ENCODE measurements at places on chromosomes 12 and 14. TPM values are rescaled to one million over a fixed set of nuclear protein-coding genes. Genes with fewer than 3 reads are reported as not detected.

DNA sequence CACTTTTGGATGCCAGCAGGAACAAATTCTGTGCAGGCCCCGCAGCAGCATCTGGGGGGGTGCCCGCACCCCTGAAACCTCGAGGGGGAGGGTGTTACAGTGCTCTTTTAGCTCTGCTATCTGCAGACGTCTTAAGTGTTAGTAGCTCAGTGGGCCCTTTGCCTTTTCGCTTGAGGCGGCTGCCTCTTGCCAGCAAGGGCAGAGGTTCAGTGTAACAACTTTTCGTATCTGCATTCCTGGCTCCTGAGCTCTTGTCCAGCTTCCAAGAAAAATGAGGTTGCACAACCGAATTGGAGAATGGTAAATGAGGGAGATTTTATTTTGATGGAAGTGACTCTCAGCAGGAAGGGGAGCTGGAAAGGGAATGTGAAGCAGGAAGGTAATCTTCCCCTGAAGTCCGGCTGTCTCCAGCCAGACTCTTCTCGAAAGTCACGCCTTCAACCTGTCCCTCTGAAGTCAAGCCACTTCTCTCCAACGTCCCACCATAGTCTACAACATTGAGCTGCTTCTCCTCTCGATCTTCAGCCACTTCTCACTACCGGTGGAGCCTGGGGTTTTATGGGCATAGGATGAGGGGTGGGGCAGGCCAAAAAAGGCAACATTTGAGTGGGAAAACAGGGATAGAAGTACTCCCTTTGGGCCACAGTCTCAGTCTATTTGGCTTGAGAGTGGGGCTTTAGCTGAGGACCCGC is 17.8 kb downstream of the TAS2R50 start:
- ATAC-seq = no peak

Gene CCDC175
- total RNA-seq = not detected

DNA sequence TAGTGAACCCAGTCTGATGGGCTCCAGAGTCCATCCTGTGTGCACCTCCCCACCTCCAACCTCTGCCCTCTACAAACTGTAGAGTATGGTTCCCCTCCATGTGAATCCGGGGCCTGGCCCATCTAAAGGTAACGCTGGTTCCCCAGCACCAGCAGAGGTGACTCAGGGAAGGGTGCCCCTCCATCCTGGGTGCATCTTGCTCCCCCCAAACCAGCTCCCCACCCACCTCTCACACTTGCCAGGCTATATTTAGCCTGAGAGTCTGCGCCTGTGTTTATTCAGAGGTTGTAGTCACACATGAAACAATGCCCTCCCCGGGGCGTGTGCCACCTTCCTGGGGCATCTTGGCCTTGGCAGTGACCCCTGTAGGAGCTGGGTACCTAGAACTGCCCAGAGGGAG is 26.2 kb downstream of the RASAL1 start:
- ATAC-seq = peak; percentile 2

Gene ERO1A
- total RNA-seq = 271 TPM

DNA sequence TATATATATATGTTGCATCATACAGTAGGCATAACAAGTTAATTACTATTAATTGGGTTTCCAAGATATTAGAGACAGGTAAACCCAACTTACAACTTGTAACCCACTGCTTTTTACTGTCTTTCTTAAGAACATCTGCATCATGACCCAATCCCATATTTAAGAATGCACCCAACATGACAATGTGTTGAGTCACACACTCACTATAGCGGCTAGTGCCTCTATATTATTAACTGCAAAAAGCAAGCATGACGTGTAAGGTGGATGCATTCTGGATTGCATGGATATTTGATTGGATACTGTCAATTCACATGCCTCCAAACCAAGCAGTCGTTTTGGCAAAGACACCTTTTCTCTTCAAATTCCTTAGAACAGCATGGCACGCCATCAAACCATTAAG is 68.2 kb downstream of the KSR2 start:
- ATAC-seq = no peak

GRCh38 chr14:22597771-22598098 is 365 bp upstream of the ABHD4 start:
- no peak for ATAC-seq

DNA sequence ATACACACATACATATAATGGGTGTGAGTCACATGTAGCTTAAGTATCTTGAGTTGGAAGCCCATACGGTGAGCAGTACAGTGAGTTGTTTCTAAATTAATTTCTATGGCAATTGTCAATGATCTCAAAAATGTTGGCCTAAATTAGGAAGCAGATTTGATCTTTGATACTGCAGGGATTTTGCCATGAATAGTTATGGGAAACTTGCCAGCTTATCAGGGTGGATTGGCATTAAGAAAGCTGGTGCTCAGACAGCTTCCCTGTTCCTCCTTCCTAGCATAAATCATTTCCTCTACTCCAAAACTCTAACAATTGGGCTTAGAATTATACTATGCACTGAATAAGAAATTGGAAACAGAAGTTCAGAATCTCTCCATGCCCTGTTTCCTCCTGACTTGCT is 150.9 kb upstream of the FRMD6 start:
- ATAC-seq = peak; percentile 48

GRCh38 chr12:93741659-93742109 is 64.5 kb downstream of the CRADD start:
- peak; percentile 17 for ATAC-seq

Gene DPPA3
- not detected for total RNA-seq

DNA sequence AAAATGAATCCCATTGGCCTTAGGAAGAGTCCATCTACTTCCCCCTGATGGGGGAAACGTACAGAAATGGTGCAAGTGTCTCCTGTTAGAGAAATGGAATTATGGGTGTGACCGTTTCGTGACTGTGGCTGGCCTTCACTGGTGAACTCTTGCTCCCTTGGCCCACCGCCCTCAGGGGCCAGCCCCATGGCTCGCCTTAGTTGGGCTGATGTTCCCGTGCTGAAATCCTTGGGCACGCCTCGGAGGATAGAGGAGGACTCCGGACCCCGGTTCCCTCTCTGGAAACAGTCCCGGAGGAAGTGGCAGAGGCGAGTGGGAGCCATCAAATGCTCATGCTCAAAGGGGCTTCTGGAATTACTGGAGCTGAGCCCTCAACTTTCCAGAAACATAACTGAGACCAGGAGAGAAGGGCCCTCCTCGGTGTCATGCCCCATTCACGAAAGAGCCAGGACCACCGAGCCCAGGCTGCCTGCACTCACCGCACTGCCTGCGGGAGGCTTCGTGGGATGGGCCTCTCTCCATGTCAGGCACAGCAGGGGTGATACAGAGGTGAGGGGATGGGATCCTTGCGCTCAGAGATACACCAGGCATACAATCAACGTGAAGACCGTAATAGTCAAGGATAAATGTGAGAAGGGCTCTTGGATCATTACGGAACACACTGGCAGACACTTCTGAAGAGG is 10.1 kb upstream of the CACNA2D4 start:
- no peak for ATAC-seq

GRCh38 chr12:92547906-92548305 is 154.9 kb upstream of the PLEKHG7 start:
- no peak for ATAC-seq

Gene KRT3
- 1.0 TPM for total RNA-seq

Gene CLEC6A
- total RNA-seq = not detected

Gene NTF3
- total RNA-seq = 2.0 TPM

Data from esophagus mucosa (tissue), 1 donor.